NCI-H2171 (cell line): ENCODE measurements at places on chromosomes 3 and 15.

GRCh38 chr3:88584451-88584850, 434.7 kb downstream of the C3orf38 start:
- DNase-seq: no peak

DNA sequence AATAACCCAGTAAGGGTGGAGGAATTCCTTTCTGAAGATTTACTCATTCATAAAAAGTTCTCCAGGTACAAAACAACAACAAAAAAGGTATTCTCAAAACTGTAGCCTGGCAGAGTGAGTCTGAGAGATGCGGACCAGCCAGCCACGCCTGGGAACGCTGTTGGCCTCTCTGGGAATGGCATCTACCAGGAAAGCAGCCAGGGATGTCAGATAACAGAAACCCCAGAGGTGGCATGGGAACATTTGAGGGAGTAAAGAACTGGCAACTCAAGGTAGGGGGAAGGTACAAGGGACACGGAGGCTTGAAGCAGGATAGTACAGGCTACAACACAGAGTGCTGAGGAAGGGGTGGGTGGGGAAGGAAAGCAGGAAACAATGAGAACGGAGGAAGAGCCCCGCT, 7.1 kb upstream of the AP3S2 start:
- DNase-seq: no peak

- DNase-seq: no peak
Observed at GRCh38 chr3:42189001-42189460, 77.0 kb downstream of the CCK start.

DNA sequence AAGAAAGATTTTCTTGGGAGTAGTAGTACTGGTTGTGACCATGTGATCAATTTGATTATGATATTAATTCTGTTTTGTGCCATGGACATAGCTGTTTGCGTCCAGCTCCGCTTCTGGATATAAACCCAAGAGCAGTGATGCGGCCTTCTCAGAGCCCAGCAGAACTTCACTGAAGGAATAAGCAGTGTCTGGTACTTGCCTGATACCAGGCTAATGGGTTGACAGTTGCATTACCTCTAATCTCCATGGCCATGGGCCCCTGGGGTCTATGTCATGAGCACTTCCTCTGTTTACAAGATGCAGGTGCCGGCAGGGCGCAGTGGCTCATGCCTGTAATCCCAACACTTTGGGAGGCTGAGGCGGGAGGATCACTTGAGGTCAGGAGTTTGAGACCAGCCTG, 36.3 kb upstream of the RAB6B start:
- DNase-seq: no peak

- no peak for DNase-seq
Observed at GRCh38 chr3:69499422-69499821, 113.5 kb upstream of the FRMD4B start.

- DNase-seq: no peak
Observed at GRCh38 chr3:111956449-111956848, 22.4 kb upstream of the ABHD10 start.

DNA sequence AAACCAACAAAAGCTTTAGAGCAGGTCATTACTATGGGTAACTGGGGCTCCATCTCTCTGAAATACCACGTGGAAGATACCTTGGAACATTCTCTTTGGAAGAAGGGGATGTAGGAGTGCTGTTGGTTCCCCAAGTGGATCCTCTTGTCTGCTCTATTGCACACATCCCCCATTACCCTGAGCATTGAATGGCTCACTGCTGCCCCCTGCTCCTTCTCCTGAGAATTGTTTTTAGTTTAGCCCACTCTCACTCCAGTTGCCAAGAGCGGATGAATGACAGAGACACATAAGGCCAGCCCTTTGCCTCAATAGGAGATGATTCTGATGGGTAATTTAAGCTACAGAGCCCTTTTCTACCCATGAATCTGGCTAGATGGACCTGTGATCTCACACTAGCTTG, 135.6 kb upstream of the SUCLG2 start:
- DNase-seq: no peak

DNA sequence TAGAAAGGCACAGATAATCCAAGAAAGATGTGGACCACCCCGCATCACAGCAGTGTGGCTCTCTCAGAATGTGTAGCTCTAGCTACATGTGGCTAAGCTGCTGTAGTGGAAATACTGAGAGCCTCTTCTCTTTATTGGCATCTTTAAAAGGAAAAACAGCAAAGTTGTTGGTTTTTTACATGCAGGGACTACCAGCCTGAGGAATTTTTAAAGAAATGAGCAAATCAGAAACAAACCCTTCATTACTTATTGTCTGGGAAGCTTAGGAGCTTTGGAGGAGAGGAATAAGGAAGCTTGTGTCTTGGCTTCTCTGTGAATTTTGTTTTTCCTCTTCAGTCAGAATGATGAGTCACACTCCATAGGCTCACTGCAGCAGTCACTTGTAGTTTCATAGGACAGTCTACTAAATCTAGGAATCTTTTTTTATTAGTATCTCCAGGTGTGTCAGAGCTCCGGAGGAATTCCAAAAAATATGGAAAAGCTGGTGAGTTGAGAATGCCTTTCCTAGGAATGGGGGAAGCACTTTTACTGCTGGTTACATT, 27.5 kb downstream of the POLG start:
- no peak for DNase-seq

- DNase-seq: no peak
Observed at GRCh38 chr15:44035781-44036699, 159.0 kb downstream of the FRMD5 start.

DNA sequence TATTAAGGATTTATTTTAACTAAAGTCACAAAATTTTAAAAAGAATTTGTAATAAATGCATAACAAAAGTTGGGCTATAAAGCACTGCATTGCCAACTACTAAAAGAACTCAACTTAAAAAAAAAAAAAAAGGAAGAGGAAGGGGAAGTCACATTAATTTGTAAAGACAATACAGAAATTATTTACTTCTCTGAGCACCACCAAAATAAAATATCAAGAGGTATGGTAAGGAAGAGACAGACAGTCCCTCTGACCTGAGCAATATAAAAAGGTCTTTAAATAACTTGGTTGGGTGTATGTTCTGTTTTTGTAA, 83.5 kb downstream of the UACA start:
- DNase-seq: no peak

GRCh38 chr15:33136353-33136752, 58.2 kb downstream of the FMN1 start:
- DNase-seq: no peak

- DNase-seq: no peak
Observed at GRCh38 chr3:111032677-111033076, 38.9 kb upstream of the NECTIN3 start.

- DNase-seq: no peak
Observed at GRCh38 chr3:193620650-193621049, 27.6 kb downstream of the OPA1 start.

- no peak for DNase-seq
Observed at GRCh38 chr3:89114841-89115223, 7.4 kb downstream of the EPHA3 start.

- peak; percentile 58 for DNase-seq
Observed at GRCh38 chr3:116445311-116445841, at the start of gene LSAMP. Gene LSAMP (minus strand): TSS chr3:116445487.
